KG1 (cell line): ENCODE measurements at places on chromosomes 7 and 10.

DNA sequence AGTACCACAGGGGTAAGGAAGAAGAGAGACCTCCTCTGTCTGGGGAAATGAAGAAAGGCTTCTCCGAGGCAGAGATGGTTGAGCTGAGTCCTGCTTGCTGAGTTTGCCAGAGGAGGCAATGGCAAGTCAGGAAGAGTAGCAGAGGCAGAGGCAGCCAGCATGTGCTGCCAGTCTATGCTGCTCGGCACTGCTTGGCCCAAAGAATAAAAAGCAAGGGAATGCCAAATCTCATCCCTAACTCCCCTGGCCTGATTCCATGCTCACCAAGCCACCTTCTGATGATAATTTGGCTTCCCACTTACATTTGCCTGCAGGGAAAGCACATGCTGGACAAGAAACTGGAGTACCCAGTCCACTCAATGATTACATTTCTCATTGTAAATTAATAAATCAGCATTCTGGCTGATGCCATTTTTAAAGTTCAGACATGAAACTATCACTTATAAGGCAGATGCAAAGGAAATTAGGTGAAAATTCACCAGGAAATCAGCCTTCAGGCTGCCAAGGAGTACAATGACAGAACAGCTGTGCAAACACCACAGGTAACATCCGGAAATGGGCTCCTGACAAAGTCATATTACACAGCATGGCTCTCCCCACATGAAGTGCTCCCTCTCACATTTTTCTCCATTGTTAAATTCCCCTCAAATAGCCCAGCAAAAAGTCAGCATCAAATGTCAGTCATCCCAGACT is 245.9 kb downstream of the MTERF1 start:
- no peak for DNase-seq

DNA sequence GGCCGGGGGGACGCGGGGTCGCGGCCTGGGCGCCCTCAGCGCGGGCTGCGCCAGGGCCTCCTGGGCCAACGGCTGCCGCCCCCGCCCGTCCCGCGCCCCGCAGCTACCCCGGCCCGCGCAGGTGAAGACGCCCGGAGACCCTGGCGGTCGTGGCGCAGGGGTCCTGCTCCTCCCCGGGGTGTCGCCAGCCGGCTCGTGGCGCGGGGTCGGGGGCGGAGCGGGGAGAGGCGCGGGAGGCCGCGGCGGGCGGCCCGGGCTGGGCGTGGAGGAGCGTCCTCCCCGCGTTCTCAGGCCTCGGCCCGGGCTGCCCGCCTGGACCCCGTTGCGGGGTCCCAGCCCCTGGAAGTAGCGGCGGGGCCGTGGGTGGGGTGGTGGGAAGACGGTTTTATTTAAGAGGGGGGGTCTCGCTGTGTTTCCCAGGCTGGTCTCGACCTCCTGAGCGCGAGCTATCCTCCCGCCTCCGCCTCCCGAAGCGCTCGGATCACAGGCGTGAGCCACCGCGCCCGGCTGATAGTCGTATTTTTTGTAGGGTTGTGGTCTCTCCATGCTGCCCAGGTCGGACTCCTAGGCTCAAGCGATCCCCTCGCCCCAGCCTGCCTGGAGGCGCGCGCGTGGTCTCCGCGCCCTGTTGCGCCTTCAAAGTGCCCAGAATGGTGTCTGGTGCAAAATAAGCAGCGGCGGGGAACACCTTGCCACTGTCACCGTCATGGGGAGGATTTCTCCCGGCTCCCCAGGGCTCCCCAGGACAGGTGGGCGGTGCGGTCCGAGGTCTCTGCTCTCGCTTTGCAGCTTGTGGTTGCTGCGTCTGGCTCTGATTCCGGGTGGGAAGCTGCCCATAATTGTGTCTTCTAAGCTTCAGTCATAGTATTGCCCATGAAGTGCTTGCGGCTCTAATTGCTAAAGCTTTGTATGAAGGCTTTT is 15.3 kb upstream of the SUN1 start:
- no peak for DNase-seq

DNA sequence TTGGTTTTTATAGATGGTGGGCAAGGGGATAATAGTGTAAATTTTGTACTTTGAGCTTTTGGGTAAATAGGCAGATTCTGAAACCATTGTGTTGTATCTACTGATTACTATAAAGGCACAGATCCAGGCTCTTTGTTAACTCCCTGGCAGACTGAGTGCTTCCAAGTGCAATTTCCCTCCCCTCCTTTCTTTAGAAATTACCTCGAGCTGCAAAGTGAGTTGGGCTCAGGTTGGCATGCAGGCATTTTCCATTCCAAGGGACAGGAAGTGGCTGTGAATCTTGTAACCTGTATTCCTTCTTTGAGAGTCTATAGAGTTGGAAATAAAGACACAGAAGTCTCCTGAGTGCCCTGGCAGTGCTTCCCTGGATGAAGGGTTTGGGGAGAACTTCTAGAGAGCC is 494.2 kb upstream of the GALNT17 start:
- DNase-seq = no peak

DNA sequence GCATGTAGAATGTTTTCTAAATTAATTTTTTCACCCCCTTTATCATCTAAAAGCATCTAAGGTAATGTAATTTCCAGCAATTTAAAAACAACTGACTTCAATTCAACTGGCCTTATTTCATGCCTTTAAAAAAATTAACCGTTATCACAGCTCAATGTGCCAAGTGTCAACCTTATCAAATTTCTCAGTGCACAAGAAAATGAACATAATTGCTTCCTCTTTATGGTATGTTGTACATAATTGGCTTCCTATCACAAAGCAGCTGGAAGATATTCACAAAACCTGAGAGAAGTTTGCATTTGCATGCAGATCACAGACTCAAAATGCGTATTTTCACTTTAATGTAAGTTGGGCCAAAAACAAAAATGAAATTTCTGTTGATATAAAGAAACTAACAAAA is 966.4 kb downstream of the GRM8 start:
- DNase-seq = no peak

DNA sequence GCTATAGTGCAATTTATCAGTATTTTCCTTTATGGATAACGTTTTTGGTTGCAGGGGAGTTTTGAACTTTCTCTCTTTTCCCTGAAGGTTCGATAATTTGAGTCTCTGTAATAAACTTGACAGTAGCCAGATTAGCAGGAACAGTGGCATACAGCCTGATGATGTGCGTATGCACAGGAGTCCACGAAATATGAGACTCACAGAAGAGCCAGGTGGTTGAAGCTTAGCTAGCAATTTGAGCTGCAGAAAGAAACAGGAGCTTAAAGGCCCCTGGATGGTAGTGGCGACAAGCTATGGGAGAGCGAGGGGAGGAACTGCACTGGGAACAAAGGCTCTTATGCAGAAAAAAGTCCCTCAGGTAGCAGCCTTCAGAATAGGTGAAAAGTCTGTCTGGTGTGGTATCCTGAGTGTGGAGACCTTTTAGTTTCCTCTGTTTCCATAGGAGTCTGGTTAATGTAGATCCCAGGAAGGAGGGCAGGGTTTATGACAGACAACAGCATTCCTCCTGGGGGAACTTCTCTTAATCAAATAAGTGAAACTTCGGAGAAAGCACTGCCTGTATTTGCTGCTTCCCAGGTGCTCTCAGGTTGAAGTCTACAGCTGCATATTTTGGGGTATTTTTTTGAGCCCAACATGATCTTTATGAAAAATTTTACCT is 32.7 kb downstream of the FANK1 start:
- DNase-seq = no peak

- no peak for DNase-seq
These were observed 81.6 kb upstream of the ANLN start for GRCh38 chr7:36308031-36308430.

GRCh38 chr7:55108818-55109217 is 90.0 kb downstream of the EGFR start:
- DNase-seq = no peak

DNA sequence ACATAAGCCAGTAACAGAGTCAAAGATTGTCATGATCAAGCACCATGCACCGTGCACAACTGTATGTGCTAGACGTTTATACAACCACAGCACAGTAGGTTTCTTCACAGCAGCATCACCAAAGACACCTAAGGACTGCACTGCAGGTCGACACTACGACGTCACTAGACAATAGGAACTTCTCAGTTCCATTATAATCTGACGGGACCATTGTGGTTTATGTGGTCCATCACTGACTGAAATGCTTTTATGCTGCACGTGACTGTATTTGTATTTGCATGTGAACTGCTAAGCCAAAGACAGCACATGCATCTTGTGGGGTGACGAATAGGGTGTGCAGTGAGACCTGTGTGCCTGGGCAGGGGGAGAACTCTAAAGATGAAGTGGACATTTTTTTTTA is 164.9 kb downstream of the PARD3 start:
- no peak for DNase-seq

GRCh38 chr7:76346778-76347177 is 12.0 kb downstream of the YWHAG start:
- no peak for DNase-seq

DNA sequence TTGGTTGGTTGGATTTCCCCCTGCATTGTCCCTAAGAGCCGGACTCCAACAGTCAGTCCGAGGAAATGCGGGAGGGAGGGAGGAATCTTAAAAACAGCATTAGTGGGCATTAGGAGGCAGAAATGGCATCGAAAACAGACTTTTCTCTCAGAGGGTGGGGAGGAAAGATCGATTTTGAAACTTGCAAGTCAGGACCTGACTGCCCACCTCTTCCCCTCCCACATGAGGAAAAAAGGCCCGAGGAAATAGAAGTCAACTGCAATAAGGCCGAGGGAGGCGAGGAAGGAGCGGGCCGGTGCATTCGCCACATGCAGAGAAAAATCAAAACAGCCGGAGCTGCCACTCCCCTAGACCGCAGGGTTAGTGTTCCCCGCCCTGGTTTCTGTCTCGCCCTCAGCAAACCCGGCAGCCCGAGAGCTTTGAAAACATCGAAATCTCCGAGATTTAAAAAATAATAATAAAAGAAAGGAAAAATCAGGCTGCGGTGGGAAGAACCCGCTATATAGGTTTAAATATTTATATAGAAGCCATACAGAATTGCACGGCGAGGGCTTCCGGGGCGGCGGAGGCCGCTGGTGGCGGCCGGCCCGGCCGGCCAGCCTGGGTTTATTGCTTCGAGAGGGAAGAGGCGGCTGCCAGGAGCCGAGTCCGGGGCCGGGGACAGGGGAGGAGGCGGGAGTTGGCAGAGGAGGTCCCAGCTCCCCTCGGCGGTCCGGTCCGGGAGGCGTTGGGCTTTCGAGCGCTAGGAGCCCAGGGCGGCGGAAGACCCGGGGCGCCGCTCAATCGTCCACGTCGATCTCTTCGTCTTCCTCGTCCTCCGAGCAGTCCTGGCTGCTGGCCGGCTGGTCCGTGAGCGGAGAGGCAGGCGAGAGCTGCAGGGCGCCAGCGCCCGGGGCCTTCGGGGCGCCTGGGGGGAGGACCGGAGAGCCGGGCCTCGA is 2.5 kb downstream of the LBX1 start:
- DNase-seq = no peak

DNA sequence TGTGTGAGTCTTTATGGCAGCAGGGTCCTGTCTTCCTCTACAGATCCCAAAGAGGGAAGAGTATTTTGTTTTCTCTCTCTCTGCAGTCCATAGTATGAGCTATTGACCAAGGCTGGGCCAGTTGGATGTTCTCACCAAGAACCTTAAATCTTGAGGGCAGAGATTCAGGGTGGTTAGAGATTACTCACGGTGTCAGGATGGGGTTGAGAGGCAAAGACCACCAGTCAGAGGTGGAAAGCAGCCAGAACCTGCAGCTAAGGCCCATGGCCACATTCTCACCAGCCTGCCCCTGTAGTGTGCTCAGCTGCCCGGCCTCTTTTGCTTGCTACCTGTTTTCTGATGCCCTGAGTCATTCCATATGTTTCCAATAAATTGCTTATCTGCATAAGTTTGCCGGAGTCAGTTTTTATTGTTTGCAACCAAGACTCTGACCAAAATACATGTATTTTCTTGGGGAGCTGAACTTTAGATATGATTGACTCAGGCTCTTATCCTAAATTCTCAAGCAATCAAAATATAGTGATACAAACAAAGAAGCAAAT is 67.0 kb downstream of the MAP3K8 start:
- DNase-seq = no peak

- no peak for DNase-seq
These were observed 98.9 kb downstream of the SVIL start for GRCh38 chr10:29535778-29536453.

- no peak for DNase-seq
These were observed 547.9 kb upstream of the FOXK1 start for GRCh38 chr7:4134204-4134603.

- DNase-seq = no peak
These were observed 89.1 kb downstream of the STRA8 start for GRCh38 chr7:135322571-135323340.

DNA sequence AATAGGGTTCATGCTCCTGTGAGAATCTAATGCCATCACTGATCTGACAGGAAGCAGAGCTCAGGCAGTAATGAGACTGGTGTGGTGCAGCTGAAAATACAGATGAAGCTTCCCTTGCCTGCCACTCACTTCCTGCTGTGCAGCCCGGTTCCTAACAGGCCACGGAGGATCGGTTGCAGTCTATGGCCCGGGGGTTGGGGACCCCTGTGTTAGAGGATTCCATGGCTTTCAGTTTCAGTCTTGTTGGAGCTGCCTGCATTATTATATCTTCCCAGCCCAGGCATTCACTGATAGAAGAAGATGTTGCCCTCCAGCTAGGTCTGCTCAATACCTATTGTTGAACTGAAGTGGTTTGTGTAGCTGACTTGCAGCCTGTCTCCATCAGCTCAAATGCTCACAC is 1298.8 kb downstream of the TYW1 start:
- no peak for DNase-seq

GRCh38 chr7:132656846-132657776 is 80.8 kb upstream of the PLXNA4 start:
- no peak for DNase-seq

- DNase-seq = no peak
These were observed 30.1 kb upstream of the CNPY1 start for GRCh38 chr7:155576416-155576815.

- DNase-seq = no peak
These were observed 46.6 kb downstream of the ITGB1 start for GRCh38 chr10:32911285-32912016.

DNA sequence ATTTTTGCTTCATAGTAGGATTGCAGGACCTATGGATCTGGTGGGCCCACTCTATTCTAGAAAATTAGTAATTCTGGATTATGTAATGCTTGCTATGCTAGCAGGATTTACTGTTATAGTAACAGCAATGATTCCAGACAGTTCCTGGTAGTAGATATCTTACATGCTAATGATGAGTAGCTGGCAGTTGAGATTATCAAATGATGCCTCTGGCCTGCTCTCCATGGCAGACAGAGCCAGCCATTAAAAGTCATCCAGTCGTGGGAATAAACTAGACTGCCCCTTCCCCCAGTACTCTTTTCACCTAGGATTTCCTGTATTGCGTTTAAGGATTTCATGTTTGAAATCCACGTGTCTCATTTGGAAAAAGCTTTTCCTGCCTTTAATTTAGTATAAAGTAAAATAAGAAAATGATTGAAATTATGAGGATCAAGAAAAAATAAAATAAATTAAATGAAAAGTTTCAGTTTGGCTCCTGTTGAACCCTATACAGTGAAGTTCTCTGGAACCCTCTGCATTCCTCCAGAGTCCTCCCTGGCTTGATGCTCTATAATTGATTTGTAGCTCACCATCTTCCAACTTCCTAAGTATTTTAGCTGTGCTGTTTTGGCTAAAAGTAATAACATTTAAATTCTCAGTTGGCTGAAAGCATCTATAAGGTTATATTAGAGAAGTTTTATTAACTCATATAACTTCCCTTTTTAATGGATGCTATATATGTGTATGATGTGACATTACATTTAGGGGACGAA is 14.6 kb downstream of the UMAD1 start:
- no peak for DNase-seq

GRCh38 chr10:21100190-21100589 is 203.1 kb upstream of the NEBL start:
- no peak for DNase-seq

- no peak for DNase-seq
These were observed 268.3 kb upstream of the MEOX2 start for GRCh38 chr7:15954671-15955354.

GRCh38 chr10:34918776-34919315 is 103.8 kb upstream of the PARD3 start:
- DNase-seq = no peak
